ENCODE measurements at places on chromosomes 12 and 14.

- no peak for DNase-seq
Observed at GRCh38 chr12:79936670-79937069, 1.8 kb upstream of the PPP1R12A start.

DNA sequence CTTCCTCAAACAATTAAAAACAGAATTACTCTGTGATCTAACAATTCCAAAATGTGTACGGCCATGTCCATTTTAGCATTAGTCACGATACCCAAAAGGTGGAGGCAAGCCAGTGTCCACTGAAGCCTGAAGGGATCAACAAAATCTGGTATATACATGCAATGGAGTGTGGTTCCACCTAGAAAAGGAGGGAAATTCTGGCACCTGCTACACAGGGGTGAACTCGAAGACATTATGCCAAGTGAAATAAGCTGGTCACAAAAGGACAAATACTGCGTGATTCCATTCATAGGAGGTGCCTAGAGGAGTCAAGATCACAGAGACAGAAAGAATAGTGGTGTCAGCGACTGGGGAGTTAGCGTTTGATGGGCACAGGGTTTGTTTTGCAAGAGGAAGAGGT, 331.4 kb downstream of the MED13L start:
- no peak for DNase-seq

- no peak for DNase-seq
Observed at GRCh38 chr14:80080601-80081000, 130.7 kb downstream of the DIO2 start.

DNA sequence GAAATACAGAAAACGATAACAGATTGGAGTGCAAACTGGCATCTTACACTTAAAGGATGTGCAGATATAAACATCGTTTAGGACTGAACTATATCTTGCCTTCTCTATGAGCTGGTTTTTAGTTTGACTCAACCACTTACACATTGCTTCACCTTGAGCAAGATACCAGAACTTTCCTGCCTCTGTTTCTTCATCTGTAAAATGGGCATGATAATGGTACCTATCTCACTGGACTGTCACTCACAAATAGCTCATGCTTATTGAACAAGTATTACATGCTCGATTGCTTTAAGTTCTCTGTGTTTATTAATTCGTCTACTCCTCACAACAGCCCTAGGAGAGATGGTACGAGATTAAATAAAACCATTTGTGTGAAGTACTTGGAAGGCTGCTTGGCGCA, 7.7 kb downstream of the FZD10 start:
- no peak for DNase-seq

GRCh38 chr14:23299211-23299957, 3.3 kb downstream of the PPP1R3E start:
- DNase-seq: no peak

GRCh38 chr14:89823743-89824142, 130.8 kb downstream of the EFCAB11 start:
- DNase-seq: no peak

- no peak for DNase-seq
Observed at GRCh38 chr14:97618917-97619690, 821.9 kb downstream of the VRK1 start.

GRCh38 chr12:105897311-105897725, 241.4 kb downstream of the NUAK1 start:
- DNase-seq: no peak

GRCh38 chr12:6452944-6453630, 1.2 kb downstream of the TAPBPL start:
- no peak for DNase-seq

DNA sequence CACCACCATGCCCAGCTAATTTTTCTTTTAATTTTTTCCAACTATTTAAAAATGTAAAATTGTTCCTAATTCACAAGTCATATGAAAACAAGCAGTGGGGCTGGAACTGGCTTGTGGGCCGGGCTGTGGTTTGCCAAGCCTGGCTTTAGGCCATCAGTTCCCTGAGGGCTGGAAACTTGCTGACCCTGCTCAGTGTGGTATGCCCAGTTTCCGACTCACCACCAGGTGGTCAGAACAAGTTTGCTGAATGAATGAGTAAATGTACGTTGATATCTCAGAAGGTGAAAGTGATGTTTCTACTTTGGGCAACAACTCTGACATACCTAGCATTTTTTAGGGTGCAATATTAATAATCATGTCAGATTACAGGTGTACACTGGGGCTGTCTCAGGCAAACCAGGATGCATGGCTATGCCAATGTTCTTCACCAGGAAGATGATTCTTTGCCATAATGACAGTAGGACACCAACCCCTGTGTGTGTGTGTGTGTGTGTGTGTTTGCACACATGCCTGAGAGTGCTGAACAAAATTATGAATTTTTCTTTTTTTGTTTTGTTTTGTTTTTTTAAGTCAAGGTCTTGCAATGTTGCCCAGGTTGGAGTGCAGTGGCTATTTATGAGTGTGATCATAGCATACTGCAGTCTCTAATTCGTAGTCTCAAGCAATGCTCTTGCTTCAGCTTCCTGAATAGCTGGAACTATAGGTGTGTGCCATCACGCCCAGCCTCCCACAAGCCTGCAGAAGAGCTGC, 106.1 kb downstream of the PTPN11 start:
- DNase-seq: no peak

GRCh38 chr14:47332106-47332505, 343.3 kb downstream of the MDGA2 start:
- no peak for DNase-seq

DNA sequence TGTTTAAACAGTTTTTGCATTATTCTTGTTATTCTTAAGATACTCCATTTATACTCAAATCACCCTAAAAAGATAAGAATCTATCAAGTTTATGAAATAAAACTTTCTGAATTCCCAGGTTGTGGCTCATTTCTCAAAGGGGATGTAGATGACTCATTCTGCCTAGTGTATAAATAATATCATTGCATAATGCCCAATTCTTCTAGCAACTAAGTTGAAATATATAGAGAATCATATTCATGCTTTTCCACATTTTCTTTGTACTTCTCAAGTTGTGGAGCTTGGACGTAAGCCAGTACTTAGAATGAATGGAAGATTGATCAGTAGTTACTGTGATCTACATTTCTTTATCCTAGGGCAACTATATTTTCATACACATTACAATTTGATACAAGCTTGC, 201.1 kb downstream of the PPFIA2 start:
- no peak for DNase-seq

DNA sequence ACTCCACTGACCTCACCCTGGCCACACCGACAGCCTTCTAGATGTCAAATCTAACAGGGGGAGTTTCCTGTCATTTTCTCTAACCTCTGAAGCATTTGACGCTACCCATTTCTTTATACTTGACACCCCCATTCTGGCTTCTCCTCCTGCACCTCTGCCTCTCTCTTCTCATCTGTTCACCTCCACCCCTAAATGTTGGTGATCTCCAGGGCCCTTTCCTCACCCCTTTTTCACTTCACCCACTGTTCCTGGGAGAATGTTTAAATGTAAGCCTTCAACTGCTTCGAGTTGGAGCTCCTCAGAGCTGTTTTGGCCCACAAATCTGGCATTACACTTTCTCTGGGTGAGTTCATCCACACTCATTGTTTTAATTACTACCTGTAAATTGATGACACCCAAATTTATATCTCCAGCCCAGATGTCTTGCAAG, 452 bp upstream of the RABGGTA start:
- no peak for DNase-seq

DNA sequence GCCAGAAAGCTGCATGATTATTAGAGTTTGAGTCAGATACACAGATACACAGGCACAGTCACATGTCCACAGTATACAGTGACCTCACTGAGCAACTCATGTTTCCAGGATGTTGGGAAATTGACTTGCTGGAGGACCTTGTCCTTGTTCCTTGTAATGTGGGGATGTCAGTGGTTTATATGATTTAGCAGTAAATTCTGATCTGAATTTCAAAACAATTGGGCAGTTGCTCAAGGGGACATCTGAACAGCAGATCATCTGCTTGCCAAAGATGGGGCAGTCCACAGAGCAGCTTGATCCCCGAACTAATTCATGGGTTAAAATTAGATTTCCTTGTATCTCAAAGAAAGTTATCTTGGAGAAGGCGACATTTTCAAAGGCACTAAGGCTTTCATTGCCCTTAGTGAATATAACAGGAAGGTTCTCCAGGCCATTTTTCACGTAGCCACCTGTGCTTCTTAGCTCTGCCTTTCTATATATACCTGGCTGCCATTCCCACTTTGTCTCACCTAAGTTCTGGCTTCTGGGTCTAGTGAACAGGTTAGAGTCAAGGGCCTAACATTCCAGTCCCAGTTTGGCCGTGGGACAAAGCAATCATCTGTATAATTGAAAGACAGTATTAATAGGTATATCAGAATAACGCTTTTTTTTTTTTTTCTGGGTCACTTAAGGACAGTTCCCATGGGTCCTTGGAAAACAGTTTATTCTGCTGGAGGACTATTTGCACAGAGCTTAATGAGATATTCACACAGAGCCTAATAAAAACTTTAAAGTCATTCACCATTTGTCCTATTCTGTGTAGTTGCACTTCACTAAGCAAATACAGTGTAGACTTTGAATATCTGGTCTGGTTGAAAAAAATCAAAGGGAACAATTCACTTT, 64.9 kb upstream of the STRN3 start:
- peak; percentile 84 for DNase-seq

GRCh38 chr14:106631879-106632278, 1105.5 kb downstream of the TMEM121 start:
- DNase-seq: no peak

- peak; percentile 68 for DNase-seq
Observed at GRCh38 chr12:55957106-55957859, 8.6 kb downstream of the PMEL start.

DNA sequence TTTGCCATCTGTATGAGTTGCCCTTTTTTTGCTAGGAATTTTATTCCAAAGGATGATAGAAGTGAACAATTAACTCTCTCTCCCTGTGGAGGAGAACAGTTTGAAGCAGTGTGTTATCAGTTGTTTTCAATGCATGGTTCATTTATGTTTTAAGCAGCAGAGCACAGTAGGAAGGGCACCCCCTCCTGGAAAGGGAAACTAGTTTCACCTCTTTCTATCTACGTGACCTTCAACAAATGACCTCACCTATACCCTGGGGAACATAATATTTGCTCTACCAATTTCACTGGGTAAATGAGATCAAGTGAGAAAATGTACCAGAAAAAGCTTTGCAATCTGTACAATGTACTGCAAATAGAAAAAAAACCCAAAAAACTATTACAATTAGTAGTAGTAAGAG, 5.4 kb upstream of the DCP1B start:
- no peak for DNase-seq
